ENCODE measurements at places on chromosomes 3 and 15.
A peak's percentile ranks its signal among the peaks of the same experiment; 100 is the strongest.

DNA sequence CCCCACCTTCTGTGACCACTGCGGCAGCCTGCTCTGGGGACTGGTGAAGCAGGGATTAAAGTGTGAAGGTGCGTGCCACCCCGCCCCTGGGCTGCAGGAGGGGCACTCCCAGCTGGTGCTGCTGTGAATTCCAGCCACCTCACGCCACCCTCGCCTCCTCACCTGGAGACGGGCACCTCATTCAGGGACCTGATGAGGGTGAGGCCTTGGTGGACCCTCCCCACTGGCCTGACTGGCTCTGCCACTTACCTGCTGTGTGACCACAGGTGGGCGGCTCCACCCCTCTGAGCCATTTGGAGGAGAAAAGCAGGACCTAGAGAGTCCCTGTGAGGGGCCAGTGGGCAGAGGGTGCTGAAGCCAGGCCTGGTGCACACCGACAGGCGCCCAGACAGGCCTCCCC lies 22.5 kb downstream of the PRKCD start:
- DNase-seq: no peak

DNA sequence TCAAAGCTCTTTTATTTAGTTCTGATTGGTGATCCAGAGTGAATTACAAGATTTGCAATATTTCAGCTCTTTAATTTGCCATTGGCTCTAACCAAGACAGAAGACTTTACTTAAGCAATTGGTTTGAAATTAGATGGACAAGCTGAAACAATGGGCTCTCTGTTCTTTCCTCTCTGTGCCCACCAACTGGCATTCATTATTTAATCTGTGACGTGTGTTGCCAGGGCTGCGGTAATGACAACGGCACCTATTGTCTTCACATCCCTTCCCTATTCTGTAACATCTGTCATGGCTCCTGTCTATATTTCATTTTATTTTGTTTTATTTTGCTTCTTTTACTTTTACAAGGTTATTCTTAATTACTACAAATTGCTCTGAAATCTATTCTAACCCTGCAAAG lies 33.9 kb downstream of the PLD1 start:
- no peak for DNase-seq

GRCh38 chr15:79339588-79340314 lies 28.8 kb downstream of the TMED3 start:
- DNase-seq: peak; percentile 47

GRCh38 chr3:88267441-88267840 lies 117.7 kb downstream of the C3orf38 start:
- DNase-seq: no peak
